ENCODE measurements at places on chromosomes 5 and 9.

DNA sequence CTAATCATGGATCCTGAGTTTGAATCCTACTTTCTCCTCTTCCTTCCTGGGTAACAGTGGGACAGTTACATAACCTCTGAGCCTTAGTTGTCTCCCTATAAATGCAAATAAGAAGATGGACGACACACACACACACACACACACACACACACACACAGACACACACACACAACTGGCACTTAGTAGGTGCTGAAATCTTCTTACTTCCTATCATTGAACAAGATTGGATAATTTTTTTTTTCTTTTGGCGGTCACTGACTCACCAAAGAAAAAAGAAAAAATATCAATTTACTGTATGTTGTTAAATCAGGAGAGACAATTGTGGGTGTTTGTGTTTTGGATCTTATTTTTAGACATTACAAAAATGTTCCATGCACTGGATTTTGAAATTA is 28.4 kb upstream of the TNFSF8 start:
- no peak for DNase-seq

DNA sequence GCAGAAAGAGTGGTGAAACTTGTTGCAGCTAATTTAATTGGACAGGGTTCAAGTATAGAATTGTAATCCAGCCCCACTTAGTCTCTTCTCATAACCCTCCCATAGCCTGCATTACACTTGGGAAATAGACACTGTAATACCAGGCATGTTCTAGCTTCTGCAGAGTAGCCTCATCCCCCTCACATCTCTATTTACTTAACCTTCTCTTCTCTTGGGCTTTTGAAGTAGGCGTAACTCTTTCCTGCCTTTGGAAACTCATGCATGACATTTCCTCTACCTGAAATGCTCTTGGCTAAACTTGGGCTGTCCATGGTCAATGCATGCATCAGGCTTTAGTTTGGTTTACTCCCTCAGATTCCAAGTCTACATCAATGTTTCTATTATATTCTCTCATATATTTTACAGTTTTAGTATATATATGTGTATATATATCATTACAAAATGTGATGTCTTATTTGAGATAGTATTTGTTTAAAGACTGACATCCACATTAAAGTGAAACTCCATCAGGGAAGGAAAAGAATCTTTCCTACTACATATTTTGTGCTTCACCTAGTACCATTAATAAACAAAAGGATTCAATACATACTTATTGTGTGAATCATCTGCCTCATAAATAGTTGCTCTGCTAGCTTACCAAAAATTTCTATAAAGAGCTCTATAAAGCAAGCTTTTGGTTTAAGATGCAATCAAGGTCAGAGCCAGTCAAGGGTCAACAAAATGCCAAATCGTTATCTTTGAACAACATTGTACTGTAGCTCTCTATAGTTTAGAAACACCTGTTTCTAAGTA is 1158.0 kb downstream of the MAT2B start:
- no peak for DNase-seq

- DNase-seq: no peak
Measured at GRCh38 chr5:35010676-35011075, 37.1 kb downstream of the AGXT2 start.

DNA sequence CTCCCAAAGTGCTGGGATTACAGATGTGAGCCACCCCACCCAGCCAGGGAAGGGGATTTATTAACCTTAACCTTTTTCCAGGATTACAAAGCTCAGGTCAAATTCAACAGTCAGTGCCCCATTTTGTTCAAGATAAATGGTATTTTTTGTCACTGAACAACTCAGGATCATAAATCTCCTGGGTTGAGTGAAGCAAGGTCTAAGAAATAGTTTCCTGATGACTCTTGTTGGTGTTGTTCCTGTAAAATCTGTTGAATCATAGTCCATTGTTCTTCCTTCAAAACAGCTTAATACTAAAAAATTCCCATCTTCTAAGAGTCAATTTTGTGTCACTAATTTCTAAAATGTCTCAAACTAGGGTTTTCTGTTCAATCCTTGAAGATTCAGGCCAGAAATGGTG is 33.9 kb upstream of the JMY start:
- no peak for DNase-seq

GRCh38 chr9:121122246-121123032 is 47.7 kb downstream of the CNTRL start:
- peak; percentile 50 for DNase-seq

DNA sequence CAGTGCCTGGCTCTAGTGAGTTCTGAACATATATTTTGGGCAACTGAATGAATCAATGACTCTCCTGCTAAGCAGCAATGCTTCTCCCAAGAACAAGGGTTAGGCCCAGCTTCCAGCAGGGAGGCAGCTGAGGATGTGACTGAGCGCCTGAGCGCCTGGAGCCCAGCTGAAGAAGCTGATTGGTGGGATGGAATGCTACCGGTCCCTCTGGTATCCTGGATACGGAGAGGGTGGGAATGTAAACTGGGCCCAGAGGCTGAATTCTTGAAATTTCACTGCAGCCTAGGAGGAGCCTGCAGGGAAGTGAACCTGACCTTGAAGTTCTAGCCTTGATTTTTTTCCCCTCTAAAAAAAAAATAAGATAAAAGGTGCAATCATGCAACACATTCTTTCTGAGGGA is 43.2 kb downstream of the WWC1 start:
- DNase-seq: no peak

DNA sequence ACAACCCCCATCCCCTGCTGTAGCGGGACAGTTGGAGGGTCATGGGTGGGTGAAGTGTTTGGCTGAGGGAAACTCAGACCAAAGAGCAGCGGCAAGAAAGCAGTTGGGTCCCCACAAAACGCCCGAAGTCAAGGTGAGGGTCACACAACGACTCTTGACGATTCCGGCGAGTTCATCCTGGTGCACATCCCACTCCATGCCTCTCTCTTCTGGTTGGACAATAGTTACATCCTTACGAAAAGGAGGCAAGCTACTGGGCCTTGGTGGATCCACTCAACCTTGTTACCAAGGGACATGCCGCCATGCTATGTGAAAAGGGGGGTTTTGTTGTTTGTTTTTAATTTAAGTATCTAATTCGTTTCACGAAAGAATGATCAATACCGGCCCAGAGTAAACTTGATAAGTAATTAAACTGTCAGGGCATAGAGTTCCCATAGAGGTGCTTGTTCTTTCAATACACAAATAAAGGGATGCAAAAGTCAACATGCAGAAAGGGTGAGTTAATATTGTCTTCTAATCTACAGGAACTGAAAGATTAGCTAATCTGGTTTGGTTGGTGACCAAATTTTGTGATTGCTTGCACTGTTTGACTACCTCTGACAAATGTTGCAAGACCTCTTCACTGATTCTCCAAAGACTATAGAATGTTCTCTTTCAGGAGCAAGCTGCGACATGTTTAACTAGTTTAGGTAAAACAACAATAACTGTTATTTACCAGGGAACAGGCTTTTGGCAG is 732 bp upstream of the SMIM15 start:
- DNase-seq: no peak

GRCh38 chr5:97636766-97637165 is 453.7 kb upstream of the RIOK2 start:
- DNase-seq: no peak

DNA sequence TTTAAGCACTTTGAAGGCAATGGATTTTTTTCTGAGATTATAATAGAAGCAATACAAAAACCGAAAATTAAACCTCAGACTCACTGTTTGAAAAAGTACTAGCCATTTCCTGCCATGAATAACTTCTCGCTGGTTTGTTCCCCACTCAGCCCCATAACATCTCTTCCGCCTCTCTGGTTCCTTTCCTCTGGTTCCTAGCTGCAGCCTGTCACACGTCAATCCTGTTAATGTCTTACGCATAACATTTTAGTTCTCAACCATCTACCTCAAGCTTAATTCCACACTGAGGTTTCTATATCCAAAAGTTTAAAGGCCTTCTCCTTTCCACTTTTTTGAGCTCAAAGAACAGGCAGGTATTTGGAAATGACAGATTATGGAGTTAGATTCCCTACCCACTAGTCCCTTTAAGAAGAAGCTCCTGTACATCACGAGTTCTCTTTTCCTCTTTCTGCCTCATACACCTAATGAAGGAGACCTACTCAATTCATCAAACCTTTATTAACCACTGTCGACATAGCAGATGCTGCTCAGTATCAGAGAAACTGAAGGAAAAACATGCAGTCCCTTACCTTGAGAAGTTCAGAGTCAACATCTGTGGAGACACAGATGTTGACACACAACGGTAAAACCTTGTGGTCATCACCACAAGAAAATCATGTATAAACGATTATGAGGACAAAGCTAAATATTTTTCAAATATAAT is 243.0 kb upstream of the PTGER4 start:
- peak; percentile 61 for DNase-seq

DNA sequence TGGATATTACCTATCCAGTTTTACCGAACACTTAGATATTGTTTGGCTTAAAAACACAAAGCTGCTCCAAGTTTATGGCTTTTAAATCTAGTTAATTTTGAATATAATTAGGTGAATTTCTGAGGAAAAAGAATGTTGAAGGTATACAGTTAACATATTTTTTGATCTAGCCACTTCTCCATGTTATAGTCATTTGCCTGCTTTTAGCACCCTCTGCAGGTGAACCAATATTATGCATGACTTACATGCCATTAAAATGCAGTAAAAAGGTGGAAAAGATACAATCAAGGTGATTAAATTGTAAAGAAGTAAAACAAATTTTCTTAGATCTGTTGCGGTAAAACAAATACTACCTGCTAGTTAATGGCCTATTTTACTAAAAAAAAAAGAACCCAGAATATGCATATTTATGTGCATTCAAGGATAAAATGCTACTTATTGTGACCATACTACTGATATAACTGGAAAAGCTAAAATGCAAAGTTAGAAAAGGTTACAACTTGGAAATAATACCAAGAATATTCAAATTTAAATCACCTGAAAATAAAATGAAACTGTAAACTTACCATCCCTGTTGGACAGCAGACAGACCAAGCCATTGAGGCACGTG is 132.1 kb downstream of the AP3B1 start:
- no peak for DNase-seq

GRCh38 chr5:14229181-14229580 is 86.0 kb downstream of the TRIO start:
- DNase-seq: no peak

DNA sequence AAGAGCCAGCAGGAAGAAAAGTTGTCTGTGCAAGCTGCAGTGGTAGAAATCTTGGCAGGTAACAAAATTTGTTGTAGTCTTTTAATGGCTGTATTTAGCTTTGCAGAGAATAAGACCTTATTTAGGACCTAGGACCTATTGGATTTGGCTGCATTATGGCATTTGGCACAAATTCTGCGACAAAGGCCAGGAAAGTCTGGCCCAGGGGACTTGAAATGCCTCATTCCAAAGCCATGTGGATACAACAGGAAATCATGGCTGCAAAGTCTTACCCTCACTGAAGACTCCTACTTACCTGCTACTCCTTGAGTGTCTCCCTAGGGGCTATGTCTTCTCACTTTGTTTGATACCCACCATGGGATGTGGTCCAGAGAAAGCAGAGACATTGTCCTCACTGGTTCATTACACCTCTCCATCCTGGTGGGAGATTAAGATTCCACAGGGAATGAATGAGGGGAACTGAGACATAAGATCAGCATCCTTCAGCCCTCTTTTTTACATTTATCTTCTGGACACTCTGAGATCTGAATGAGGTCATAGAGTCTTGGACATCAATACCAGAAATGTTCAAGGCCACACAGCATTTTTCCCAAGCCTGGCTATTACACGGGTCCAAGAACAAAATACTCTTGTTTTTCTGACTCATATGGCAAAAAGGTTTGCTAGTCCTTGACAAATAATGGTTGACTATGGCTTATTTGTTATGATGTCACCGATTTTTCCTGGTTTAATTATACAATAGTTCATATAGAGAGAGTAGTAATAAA is 119.4 kb downstream of the PDE8B start:
- DNase-seq: no peak

DNA sequence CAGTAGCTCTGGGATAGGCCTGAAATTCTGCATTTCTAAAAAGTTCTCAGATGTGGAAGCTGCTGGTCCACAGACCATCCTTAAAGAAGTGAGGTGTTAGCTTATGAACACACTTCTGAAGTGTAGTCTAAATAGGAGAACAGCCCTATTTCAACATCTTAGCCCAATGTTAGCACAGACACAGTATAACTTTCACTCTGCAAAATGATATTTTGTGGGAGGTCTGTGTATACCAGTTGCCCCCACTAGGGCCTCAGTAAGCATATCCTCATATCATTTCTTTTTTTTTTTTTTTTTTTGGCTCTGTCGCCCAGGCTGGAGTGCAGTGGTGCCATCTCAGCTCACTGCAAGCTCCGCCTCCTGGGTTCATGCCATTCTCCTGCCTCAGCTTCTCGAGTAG is 7.5 kb upstream of the HABP4 start:
- no peak for DNase-seq

- DNase-seq: no peak
Measured at GRCh38 chr9:90927496-90927895, 125.9 kb downstream of the SYK start.

DNA sequence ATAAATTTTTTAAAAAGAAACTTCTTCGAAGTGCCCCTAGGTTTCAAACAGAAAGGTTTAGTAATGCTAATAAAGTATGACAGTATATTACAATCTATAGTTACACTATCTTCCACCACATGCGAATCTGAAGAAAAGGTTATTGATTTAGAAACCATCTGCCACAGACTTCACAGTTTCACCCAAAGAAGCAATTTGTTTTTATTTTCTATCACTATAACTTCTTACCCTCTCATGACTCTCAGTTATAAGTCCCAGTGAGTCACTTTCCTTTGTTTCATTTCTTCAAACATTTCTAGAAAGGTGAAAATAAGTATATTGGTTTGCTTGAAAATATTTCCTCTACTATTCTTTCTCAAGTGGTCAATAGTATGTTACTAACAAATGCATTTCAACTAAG is 93.6 kb downstream of the MCTP1 start:
- DNase-seq: no peak

DNA sequence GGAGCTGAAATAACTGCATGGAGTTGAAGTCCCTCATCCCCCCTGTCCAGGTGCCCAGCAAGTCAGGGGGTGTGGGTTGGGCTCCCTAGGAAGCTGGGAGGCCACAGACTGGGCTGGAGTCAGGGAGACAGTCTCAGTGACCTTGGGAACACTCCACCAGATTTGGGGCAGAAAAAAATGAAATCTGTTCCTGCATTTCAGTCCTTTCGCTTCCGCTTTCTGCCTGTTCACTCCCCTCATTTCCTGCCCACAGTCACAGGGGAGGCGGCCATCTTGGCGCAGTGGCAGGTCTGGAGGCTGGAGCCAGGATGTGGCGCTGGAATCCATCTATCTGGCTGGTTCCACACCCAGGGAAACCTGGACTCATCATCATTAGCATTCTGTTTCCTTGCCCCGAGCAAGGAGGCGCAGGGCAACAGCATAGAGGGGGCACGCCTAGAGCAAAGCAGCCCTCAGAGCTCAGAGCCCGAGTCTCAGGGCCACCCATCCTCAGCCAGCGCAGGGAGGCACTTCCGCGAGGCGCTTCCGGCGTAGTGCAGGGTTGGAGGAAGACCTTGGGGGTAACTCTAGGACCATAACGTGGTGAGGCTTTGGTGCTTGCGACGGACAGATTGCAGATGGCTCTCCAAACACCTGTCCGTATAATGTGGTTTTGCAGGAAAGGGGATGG is 86.2 kb upstream of the HSPA9 start:
- no peak for DNase-seq

GRCh38 chr5:150498501-150498900 is 9.4 kb upstream of the NDST1 start:
- no peak for DNase-seq
